ENCODE measurements at places on chromosomes 2 and 18. TPM values are rescaled to one million over a fixed set of nuclear protein-coding genes. Genes with fewer than 3 reads are reported as not detected.

CYTIP gene
- 83.6 TPM for polyA plus RNA-seq

OTOS gene
- polyA plus RNA-seq, result not detected

ACMSD gene
- polyA plus RNA-seq, result not detected

TFCP2L1 gene
- polyA plus RNA-seq, result 0.25 TPM

TMEM169 gene
- polyA plus RNA-seq, result 0.53 TPM

Data from IgD-negative memory B cell (primary cell).